ENCODE measurements at places on chromosomes 7 and 10.
A peak's percentile ranks its signal among the peaks of the same experiment; 100 is the strongest.

GRCh38 chr7:124649397-124650014, 116.1 kb downstream of the GPR37 start:
- DNase-seq, result no peak

GRCh38 chr7:129950933-129951225, 1.9 kb downstream of the UBE2H start:
- DNase-seq, result no peak

DNA sequence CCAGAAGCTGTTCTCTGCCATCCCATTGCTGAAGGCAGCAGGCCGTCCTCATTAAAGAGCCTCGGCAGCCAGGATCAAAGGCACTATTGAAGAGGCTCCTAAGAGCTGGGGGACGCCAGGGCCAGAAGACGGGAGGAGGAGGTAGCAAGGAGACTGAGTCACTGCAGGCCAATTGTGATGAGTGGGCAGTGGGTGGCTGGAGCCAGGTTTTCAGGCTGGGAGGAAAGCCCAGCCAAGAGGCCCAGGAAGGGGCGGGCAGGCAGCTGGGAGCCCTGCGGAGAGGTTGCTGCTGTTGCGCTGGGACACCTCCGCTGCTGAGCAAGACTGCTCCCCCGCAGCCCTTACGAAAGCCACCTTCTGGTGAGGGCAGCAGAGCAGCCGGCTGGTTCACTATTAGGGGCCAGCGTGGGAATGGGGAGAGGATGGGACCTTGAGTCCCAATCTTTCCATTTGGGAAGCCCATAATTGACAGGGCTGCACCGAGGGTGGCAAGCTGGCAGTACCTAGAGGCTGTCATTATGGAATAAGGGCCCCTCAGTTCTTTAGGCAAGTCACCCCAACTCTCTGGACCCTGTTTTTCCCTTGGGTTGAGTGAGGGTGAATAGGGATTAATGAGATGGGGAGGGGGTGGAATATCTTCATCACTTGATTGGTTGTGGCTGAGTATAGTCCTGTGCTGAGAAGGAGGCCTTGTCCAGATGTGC, 48.4 kb downstream of the UNC5B start:
- peak; percentile 37 for DNase-seq

- DNase-seq, result no peak
These were observed 254.5 kb downstream of the SORCS3 start for GRCh38 chr10:104895541-104895940.

DNA sequence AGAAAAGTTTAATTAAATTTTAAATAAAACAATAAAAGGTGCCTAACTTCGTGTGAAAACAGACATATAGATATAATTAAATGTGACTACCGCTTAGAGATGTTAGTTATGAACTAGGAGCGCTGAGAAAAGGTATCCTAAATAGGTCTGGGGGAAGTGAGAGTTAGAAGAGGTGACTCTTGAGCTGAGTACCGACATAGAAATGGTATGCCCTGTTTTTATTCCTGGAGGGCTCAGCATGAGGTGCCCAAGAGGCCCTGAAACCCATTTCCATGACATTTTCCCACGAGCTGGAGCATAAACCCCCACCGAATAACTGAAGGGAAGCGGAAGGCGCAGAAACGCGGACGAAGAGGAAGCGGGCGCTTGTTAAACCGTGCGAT, 433 bp upstream of the STARD3NL start:
- no peak for DNase-seq
